Large intestine (tissue), 12 donors: ENCODE measurements at places on chromosomes 6 and 20. TPM values are rescaled to one million over a fixed set of nuclear protein-coding genes. Genes with fewer than 3 reads are reported as not detected.

Gene RTF2
- 84.7 TPM for polyA plus RNA-seq

GRCh38 chr6:35919085-35919826 is 1.6 kb downstream of the SRPK1 start:
- peak overlapping the region; percentile 81 for H3K4me3 ChIP-seq
- H3K36me3 ChIP-seq: peaks cover 11% of the 10 kb centered on the region
- DNase-seq: peak; percentile 19

DNA sequence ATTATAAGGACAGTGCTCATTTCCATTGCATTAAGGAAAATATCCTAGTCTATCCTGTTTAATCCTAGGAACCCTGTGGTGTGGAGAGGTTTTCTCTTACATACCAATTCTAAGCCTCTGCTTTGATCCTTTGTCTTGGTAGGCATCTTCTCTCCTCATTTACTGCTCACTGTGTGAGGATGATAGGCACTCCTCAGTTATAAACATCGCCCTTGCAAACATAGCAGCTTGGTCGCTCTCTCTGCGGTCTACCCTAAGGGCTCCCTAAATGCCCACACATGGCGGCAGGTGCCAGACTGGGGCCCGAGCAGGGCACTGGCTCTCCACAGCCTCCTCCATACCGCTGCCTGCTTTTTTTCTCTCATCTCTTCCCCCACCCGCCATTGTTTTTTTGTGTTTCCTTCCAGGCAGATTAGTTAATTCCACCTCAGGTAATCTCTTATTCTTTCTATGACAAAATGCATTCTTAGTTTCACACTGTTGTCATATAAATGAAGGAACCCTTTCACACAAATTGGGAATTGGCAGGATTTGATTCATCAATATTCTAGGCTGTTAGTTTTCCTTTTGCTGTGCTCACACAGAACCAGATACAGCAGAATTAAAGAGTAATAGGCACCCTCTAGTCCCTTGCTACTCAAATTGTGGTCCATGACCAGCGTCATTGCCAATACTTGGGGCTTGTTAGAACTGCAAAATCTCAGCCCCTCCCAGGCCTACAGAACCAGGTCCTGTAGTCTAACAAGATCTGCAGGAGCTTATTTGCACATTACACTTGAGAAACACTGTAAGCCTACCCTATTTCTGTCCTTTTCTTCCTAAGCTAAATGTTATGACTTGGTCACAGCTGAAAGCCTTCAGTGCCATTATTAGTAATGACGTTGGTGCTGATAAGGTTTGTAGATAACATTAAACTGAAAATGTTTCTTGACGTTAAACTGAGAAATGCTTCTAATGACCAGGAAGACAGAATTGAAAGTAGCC is 36.3 kb downstream of the CARMIL1 start:
- H3K27ac ChIP-seq: no peak overlapping the region
- H3K4me1 ChIP-seq: peaks cover 31% of the 10 kb centered on the region
- no peaks in the 10 kb centered on the region for H3K27me3 ChIP-seq
- no peaks in the 10 kb centered on the region for H3K36me3 ChIP-seq

GRCh38 chr6:5082487-5083306 is 2.4 kb upstream of the PPP1R3G start:
- peaks cover 10% of the 10 kb centered on the region for H3K4me1 ChIP-seq
- no peaks in the 10 kb centered on the region for H3K36me3 ChIP-seq
- H3K27ac ChIP-seq: no peak overlapping the region
- DNase-seq: peak; percentile 77
- H3K27me3 ChIP-seq: peaks cover 25% of the 10 kb centered on the region

DNA sequence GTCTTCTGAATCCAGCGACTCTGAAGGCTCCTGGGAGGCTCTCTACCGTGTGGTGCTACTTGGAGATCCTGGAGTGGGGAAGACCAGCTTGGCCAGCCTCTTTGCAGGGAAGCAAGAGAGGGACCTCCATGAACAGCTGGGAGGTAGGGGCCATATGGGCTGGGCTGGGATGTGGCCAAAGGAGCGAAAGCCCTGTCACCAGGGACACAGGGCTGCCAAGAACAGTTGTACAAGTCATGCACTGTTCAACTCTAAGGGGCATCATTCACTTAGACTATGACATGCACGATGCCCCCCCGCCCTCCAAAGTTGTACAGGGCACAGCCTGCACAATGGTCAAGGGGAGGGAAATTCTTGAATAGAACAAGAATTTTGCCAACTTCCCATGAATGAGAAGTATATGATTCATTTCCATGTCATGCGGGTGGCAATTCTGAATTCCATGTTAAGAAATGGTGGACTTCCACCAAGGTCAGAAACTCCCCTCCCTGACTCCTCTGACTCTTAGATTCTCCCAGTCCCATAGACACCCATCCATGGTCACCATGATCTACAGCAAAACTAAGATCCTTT is 1.6 kb downstream of the REM1 start:
- no peaks in the 10 kb centered on the region for H3K4me1 ChIP-seq
- H3K27me3 ChIP-seq: peaks cover 28% of the 10 kb centered on the region
- no peak overlapping the region for H3K4me3 ChIP-seq

DNA sequence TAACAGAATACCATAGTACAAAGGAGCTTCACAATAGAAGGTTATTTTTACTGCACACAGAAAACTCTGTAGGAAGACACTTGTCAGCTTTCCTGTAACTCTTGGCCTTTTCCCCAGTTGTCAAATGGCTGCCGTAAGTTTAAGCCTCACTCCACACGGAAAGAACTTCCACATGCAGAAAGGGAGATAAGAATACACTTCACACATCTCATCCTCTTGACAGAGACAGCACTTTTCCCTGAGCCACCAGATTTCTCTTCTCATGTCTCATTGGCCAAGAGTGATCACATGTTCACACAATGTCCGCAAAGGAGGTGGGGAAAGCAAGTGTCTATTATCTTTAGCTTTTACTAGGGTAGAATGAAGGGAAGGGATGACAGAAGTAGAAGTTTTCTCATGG is 540.7 kb downstream of the HAO1 start:
- no peaks in the 10 kb centered on the region for H3K27me3 ChIP-seq
- no peaks in the 10 kb centered on the region for H3K4me1 ChIP-seq
- no peak overlapping the region for H3K4me3 ChIP-seq
- H3K27ac ChIP-seq: no peak overlapping the region

Gene SAMD3
- 3.6 TPM for polyA plus RNA-seq
